ENCODE measurements at places on chromosomes 4 and X.

GRCh38 chr4:140116442-140117104, 37.4 kb downstream of the MAML3 start:
- H3K27me3 ChIP-seq = no peaks in the 10 kb centered on the region
- no peak overlapping the region for H3K4me3 ChIP-seq
- no peaks in the 10 kb centered on the region for H3K36me3 ChIP-seq
- H3K27ac ChIP-seq = no peak overlapping the region

GRCh38 chr4:95304898-95305297, 243.9 kb downstream of the UNC5C start:
- H3K27ac ChIP-seq = no peak overlapping the region
- DNase-seq = no peak
- H3K4me3 ChIP-seq = no peak overlapping the region
- H3K4me1 ChIP-seq = no peaks in the 10 kb centered on the region
- H3K36me3 ChIP-seq = no peaks in the 10 kb centered on the region

- H3K36me3 ChIP-seq = no peaks in the 10 kb centered on the region
- H3K4me3 ChIP-seq = no peak overlapping the region
- no peaks in the 10 kb centered on the region for H3K27me3 ChIP-seq
- H3K4me1 ChIP-seq = no peaks in the 10 kb centered on the region
These were observed 50.4 kb downstream of the USP11 start for GRCh38 chrX:47283015-47283771.

- no peaks in the 10 kb centered on the region for H3K27me3 ChIP-seq
- no peaks in the 10 kb centered on the region for H3K4me1 ChIP-seq
- H3K27ac ChIP-seq = no peak overlapping the region
- H3K36me3 ChIP-seq = no peaks in the 10 kb centered on the region
These were observed 19.1 kb upstream of the CXCL11 start for GRCh38 chr4:76055016-76055415.

DNA sequence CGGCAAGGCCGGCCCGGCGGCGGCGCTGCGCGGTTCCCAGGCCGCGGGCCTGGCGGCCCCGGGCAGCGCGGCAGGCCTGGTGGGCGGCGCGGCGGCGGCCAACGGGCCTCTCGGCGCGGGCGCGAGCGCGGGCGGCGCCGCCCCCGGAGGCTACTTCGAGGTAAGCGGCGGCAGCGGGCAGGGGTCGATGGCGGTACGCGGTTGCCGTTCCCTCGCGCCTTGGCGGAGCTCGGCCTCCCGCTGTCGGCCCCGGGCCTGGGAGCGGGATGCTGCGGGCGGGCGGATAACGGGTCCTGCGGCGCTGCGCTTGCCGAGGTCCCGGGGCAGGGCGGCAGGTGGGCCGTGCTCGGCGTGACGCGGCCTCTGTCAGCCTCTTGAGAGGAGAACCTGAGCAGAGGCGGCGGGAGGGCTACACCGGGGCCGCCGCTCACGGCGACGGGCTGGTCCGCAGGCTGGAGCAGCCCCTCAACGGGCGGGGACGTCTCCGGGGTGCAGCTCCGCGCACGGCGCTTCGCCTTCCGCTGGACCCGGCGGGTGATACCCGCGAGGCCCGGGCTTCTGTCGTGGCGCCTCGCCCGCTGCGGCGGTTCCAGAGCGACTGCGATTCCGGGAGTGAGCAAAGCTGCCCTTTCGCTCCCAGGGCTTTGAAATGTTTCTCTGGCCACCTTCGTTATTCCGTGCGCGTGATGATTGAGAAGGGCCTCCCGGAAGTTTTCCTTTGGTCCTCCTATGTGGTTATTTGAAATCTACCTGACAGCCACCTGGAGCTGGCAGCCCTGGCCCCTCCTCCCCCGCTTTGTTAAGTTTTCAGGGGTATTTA, 774 bp downstream of the FAM193A start:
- DNase-seq = peak; percentile 94
- H3K4me3 ChIP-seq = peak overlapping the region; percentile 79

- H3K4me1 ChIP-seq = no peaks in the 10 kb centered on the region
- no peak overlapping the region for H3K27ac ChIP-seq
- H3K27me3 ChIP-seq = no peaks in the 10 kb centered on the region
- DNase-seq = no peak
These were observed 435.2 kb upstream of the CTSO start for GRCh38 chr4:156388826-156389225.

DNA sequence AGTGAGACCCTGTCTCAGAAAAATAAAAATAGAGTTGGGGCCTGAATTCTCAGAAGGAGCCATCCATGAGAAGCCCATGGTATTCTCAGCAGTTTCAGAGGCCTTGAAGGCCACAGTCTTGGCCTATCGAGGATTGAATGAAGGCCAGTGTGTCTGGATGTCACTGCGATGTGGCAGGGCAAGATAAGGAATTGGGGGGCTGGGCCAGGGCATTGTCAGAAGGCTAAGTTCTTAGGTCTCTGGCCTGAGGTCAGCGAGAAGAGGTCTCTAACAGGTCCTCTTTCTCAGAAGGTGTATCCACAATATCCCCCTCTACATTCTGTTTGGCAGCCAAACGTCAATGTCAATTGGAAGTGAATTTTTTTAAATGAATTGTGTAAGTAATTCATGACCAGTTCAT, 5.7 kb downstream of the ZNF275 start:
- no peak for DNase-seq
- no peak overlapping the region for H3K27ac ChIP-seq
- H3K27me3 ChIP-seq = no peaks in the 10 kb centered on the region
- peaks cover 5% of the 10 kb centered on the region for H3K4me1 ChIP-seq
- H3K4me3 ChIP-seq = no peak overlapping the region

DNA sequence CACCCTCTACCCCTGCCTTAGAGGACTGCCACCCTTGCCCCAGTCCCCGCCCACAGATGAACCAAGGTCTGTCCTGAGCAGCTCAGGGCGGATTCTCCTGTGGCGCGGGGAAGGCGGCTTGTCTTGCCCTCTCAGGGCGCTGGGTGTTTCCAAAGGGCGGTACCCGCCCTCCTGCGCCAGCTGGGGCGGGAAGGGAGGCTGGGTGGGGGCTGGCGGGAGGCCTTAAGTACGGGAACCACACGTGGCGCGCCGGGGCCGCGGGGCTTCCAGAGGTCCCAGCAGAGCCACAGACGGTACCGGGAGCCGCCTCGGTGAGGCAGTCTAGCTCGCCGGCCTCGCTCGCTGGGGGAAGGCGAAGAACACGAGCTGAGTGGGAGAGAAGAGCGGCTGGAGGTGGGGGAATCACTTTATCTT, 361.1 kb downstream of the MID1IP1 start:
- no peak overlapping the region for H3K27ac ChIP-seq
- H3K27me3 ChIP-seq = no peaks in the 10 kb centered on the region
- H3K4me3 ChIP-seq = no peak overlapping the region
- no peak for DNase-seq
- H3K36me3 ChIP-seq = no peaks in the 10 kb centered on the region

GRCh38 chr4:66178906-66179305, 508.6 kb upstream of the EPHA5 start:
- no peaks in the 10 kb centered on the region for H3K4me1 ChIP-seq
- no peaks in the 10 kb centered on the region for H3K27me3 ChIP-seq
- no peaks in the 10 kb centered on the region for H3K36me3 ChIP-seq
- H3K4me3 ChIP-seq = no peak overlapping the region
- no peak overlapping the region for H3K27ac ChIP-seq

DNA sequence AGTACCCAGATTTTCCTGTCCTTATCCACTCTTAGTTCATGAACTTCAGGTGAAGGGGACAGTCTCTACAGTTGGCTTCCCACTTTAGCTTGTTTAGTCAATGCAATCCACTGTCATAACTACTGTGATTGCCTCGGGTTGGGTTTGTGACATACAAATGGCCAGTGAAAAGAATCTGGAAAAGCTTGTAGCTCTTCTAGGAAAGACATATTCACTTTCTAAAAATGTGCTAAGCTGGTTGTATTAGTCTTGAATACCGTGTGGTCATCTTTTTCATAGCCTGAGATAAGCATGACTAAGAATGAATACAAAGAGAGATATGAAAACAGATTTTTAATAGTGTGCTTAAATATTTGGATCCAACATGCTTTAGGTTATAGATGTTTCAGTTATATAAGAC, 1443.5 kb upstream of the IGFBP7 start:
- H3K4me3 ChIP-seq = no peak overlapping the region
- H3K27ac ChIP-seq = no peak overlapping the region
- H3K36me3 ChIP-seq = no peaks in the 10 kb centered on the region
- no peak for DNase-seq
- H3K4me1 ChIP-seq = no peaks in the 10 kb centered on the region

DNA sequence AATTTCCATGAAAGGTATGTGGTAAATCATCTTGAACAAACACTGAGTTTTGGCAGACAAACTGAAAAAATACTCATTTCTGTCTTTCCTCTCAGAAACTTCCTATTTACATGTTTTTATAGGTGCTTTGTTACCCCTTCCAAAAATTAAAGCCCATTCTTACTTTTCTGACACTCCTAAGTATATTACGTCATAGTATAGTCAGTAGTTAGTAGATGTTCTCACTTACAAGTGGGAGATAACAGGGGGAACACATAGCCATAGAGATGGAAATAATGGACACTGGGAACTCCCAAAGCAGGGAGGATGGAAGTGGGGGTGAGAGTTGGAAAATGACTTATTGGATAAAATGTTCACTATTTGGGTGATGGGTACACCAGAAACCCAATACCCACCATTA, 28.8 kb downstream of the TXK start:
- H3K27me3 ChIP-seq = no peaks in the 10 kb centered on the region
- H3K4me1 ChIP-seq = no peaks in the 10 kb centered on the region
- no peak overlapping the region for H3K27ac ChIP-seq
- DNase-seq = no peak

GRCh38 chrX:31355206-31355955, 283.5 kb upstream of the FTHL17 start:
- no peak overlapping the region for H3K4me3 ChIP-seq
- H3K27me3 ChIP-seq = no peaks in the 10 kb centered on the region
- H3K36me3 ChIP-seq = no peaks in the 10 kb centered on the region
- DNase-seq = no peak
- H3K4me1 ChIP-seq = no peaks in the 10 kb centered on the region
- H3K27ac ChIP-seq = no peak overlapping the region

- H3K27ac ChIP-seq = no peak within 1 kb of the TSS
- H3K36me3 ChIP-seq = no peaks in the 10 kb centered on the region
- no peaks in the 10 kb centered on the region for H3K4me1 ChIP-seq
- H3K27me3 ChIP-seq = no peaks in the 10 kb centered on the region
These were observed at the start of gene GC for GRCh38 chr4:71783972-71784371. GC (minus strand) TSS chr4:71784079; CDS start chr4:71784018, 61 bp downstream.

DNA sequence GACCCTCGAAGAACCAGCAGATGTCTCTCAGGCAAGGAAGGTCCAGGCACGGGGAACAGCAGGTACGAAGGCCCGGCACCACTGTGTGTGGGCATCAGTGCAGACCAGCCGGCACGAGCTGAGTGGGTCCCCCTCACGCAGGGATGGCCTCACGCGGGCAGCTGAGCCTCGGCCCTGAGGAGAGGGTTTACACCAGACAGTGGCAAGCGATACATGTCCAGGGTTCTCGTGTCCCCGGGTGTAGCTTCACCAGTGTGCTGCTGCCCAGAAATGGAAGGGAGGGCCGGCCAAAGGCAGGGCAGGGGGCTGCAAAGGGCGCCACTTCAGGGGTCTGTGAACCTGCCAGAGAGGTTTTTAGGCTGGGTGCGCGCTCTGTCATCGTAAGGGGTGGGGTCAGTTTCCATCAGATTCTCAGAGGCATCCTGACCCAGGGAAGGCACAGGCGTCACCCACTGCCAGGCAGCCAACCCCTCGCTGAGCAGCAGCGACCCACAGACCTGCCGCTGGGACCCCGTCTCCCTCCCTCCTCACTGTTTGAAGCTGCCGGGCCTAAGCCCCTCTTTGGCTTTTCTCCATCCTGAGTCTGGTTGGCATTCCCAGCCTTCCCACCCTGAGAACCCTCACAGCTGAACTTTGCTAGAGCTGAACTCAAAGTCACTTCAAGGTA, 107.0 kb downstream of the CPZ start:
- no peaks in the 10 kb centered on the region for H3K27me3 ChIP-seq
- peak; percentile 17 for DNase-seq
- H3K36me3 ChIP-seq = no peaks in the 10 kb centered on the region
- no peak overlapping the region for H3K27ac ChIP-seq
- H3K4me1 ChIP-seq = no peaks in the 10 kb centered on the region

- no peaks in the 10 kb centered on the region for H3K4me1 ChIP-seq
- H3K36me3 ChIP-seq = no peaks in the 10 kb centered on the region
- H3K4me3 ChIP-seq = no peak overlapping the region
- H3K27me3 ChIP-seq = no peaks in the 10 kb centered on the region
- H3K27ac ChIP-seq = no peak overlapping the region
These were observed 154.9 kb upstream of the TECRL start for GRCh38 chr4:64564126-64564525.

DNA sequence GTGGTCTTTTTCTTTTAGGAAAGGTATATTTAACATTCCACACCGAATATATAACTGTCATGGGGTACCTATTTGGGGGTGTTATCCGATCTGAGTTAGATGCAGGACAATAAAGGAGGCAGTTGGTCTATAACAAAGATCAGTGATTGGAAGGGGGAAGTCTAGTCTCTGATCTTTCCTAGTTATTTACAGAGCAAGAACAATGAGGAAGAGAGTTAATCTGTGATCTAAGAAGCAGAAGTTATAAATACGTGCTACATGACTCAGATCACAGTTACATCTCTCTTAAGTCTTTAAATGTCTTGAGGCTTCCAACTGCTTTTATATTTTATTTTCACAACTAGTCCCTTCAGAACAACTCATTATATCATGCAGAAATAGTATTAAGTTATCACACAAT, 33.2 kb upstream of the ARMCX4 start:
- H3K27me3 ChIP-seq = no peaks in the 10 kb centered on the region
- no peaks in the 10 kb centered on the region for H3K36me3 ChIP-seq
- no peaks in the 10 kb centered on the region for H3K4me1 ChIP-seq
- no peak for DNase-seq
- no peak overlapping the region for H3K4me3 ChIP-seq

GRCh38 chr4:152510349-152511147, 25.3 kb downstream of the FBXW7 start:
- no peak for DNase-seq
- no peak overlapping the region for H3K27ac ChIP-seq
- no peaks in the 10 kb centered on the region for H3K36me3 ChIP-seq
- H3K4me1 ChIP-seq = no peaks in the 10 kb centered on the region
- no peak overlapping the region for H3K4me3 ChIP-seq

DNA sequence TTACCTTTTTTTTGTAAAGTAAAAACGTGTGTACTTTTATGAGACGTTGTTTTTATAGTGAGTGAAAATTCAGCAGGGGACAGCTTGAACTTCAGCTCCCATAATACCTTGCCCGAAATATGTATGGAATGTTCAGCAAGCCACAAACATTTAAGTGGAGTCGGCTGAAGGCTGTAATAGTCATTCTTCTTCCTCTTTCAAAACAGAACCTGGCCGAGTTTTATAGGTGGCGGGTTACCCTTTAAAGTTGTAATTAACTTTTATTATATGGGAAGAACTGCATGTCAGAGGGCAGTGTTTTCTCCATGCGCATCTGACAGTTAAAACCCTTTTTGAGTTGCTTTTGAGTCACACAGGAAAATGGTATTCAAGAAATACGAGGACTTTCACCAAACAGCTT, 50.7 kb downstream of the CLDN34 start:
- peak overlapping the region; percentile 90 for H3K27ac ChIP-seq
- no peak overlapping the region for H3K4me3 ChIP-seq
- peaks cover 15% of the 10 kb centered on the region for H3K4me1 ChIP-seq
- no peaks in the 10 kb centered on the region for H3K36me3 ChIP-seq
- H3K27me3 ChIP-seq = no peaks in the 10 kb centered on the region

GRCh38 chr4:24010994-24011393, 121.1 kb upstream of the PPARGC1A start:
- H3K27ac ChIP-seq = no peak overlapping the region
- no peaks in the 10 kb centered on the region for H3K4me1 ChIP-seq
- H3K36me3 ChIP-seq = no peaks in the 10 kb centered on the region
- no peak for DNase-seq
- no peak overlapping the region for H3K4me3 ChIP-seq
- H3K27me3 ChIP-seq = no peaks in the 10 kb centered on the region
